ENCODE measurements at places on chromosomes 11 and 22.

GRCh38 chr11:119683783-119684182, 45.2 kb downstream of the NECTIN1 start:
- no peak for DNase-seq

DNA sequence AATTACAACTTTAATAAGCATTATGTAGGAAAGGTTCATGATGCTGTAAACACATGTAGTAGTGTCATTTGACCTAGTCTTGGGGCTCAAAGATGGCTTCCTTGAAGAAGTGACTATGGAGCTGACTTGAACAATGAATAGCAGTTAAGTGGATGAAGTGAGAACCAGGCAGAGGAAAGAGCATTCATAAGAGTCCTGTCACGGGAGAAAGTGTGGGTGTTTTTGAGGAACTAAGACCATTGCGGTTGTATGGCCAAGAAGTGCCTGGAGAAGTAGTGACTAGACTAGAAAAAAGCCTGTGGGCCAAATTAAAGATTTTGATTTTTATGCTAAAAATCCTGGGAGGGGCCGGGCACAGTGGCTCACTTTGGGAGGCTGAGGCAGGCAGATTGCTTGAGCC, 7.2 kb upstream of the IL18BP start:
- DNase-seq, result no peak

DNA sequence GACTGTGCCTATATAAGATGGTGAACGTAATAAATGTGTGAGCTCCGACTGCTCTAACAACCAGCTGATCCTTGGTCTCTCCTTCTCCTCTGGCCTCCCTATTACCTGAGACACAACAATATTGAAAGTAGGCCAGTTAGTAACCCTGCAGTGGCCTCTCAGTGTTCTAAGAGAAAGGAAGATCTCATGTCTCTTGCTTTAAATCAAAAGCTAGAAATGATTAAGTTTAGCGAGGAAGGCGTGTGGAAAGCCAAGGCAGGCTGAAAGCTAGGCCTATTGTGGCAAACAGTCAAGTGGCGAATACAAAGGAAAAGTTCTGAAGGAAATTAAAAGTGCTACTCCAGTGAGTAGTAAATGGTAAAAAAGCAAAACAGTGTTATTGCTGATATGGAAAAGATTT, 39.5 kb downstream of the HIPK3 start:
- no peak for DNase-seq

DNA sequence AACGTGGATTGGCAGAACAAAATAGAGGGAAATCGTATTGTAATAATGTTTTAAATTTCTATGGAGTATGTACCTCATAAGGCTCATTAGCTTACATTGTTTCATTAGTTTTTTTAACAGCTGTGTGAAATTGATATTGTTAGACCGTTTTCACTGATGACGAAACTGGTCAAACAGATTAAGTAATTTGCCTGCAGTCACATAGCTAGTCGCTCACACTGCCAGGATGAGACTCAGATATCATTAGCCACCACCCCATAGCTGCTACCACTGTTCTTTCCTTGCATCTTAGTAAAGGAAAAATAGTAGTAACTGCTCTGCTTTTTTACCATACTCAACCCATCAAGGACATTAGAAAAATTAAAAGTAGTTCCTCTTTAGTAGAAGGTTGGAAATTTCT, 64.0 kb downstream of the DKK3 start:
- DNase-seq, result no peak

DNA sequence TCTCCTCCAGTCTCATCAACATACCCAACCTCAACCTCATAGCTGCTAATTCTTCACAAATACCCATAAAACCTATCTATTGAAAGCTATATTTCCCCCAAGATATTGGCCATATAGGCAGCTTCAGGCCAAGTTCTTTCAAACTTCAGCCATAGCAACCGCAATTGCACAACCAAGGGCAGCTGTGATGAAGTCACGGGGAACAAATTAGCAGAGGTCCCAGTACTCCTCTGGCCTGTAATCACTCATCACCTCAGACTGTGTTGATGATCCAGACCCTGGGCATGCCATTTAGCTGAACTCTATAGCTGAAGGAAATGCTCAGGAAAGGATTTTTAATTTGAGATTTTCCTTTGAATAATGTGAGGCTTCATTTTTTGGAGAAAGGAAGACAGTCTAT, 84.1 kb downstream of the SLC1A2 start:
- DNase-seq, result no peak

GRCh38 chr11:119856681-119857485, 127.9 kb upstream of the NECTIN1 start:
- DNase-seq, result no peak

DNA sequence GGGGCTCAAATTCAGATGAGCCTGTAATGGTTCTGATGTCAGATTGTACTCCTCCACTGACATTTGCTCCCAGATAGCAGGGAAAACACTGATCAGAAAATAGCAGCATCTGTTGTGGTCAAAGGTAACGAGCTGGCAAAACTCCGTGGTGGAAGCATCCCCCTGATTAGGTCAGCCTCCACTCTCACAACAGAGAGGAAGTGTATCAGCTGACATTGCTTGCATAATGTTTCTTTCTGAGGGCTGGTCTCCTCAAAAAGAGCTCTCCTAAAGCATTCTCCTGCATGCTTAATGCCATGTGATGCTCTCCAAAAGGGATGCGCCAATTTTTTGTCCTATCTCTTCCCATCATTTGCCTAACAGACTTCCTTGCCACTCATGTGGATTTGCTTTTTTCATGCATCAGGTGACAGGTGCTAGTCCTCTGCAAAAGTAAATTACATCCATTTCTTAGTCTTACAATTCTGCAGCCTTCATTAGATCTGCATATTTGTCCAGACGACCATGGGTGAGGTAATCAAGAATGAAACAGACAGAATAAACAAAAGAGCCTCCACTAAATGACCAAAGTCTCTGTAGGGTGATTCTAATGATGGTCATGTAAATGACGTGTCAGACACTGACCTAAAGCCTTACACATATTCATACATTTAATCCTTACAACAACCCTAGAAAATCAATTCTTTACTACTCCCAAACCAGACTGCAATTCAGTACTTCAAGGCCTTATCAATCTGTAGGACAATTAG, 6.4 kb upstream of the TENM4 start:
- no peak for DNase-seq

DNA sequence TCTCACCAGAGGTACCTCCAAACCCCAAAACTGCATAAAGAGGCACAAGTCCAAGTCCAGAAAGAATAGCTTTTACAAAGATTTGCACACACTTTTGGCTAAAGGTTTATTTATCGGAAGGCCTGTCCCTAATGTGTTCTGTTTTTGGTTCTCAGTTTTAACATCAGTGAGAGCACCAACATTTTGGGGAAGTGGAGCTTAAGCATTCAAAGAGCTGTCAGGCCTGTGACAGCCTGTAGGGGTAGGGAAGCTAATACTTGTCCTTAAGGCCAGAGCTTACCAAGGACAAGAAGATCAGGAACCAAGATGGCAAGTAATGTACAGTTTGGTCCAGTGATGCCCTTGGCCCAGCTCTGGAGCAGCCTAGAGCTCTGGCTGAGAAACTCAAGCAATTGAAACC, 38.9 kb upstream of the SCUBE2 start:
- DNase-seq, result peak; percentile 80

GRCh38 chr22:33684087-33684486, 236.2 kb downstream of the LARGE1 start:
- no peak for DNase-seq

DNA sequence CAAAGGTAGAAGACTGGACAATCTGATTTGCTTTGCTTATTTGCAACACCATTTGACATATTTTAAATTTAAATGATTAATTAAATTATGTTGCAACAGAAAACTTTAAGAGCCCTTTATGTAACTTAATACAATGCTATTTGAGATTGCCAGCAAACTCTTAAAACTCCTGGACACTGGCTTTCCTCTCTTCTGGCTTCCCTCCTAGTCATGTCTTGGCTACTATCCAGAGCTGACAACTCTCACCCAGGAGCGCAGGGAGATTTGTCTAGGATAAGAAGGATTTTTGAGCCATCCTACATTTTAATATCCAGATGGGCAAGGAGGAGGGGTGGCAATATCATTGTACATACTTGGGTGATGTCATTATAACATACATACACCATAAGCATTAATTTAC, 134.3 kb downstream of the ELP4 start:
- DNase-seq, result no peak

DNA sequence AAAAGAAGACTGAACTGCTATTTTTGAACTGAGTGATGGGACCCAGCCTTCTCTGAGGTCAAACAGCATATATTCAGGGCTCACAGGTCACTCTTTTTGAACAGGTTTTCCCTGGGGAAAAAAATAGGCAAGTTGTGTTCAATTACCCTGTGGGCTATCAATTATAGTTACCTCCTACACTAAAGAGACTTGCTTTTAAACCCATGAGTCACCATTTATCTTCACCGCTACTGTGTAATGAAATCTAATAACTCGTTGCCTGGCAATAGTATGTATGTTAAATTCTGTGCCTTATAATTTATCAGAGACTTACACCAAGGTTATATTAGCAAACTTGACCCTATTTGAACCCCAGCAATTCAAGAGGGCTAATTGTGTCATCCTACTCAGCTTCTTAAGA, 98.5 kb downstream of the CYP2R1 start:
- DNase-seq, result no peak
